Activated CD4-positive, alpha-beta T cell treated with anti-CD3 and anti-CD28 coated beads for 1 hour (primary cell): ENCODE measurements at places on chromosomes 6 and 20.

DNA sequence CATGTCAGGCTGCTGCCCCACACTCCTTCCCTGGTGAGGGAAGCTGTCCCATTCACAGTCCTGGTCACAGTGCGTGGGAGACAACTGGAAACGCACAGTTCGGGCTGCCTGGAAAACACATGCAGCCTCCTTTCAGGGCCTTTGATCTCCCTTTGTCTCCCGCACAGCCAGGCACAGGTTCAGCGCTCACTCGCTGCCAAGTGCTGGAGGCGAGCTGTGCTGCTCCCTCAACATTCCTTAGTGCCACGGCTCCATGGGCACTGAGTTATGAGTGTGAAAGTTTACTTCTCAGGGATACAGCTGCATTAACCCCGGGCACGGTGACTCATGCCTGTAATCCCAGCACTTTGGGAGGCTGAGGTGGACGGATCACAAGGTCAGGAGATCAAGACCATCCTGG lies 9.1 kb downstream of the YTHDF1 start:
- no peak for DNase-seq

GRCh38 chr20:7773511-7773910 lies 166.7 kb downstream of the HAO1 start:
- no peak for DNase-seq

DNA sequence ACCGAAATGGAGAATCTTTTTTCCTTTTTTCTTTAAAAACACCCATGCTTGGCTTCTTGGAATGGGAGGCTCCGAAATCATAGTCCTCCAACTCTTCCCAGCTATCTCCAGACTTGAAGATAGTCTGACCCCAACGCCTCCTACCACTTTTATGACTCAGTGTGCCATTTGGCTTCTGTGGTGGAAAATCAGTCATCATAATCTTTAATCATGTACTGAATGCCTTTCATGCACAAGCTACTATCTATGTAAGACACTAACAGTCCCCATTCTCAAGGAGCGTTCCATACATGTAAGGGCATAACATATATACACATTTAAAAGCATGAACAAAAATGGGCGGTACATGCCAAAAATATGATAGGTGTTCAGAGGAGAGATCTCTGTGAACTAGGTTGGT lies 44.1 kb downstream of the TMEM14B start:
- no peak for DNase-seq

DNA sequence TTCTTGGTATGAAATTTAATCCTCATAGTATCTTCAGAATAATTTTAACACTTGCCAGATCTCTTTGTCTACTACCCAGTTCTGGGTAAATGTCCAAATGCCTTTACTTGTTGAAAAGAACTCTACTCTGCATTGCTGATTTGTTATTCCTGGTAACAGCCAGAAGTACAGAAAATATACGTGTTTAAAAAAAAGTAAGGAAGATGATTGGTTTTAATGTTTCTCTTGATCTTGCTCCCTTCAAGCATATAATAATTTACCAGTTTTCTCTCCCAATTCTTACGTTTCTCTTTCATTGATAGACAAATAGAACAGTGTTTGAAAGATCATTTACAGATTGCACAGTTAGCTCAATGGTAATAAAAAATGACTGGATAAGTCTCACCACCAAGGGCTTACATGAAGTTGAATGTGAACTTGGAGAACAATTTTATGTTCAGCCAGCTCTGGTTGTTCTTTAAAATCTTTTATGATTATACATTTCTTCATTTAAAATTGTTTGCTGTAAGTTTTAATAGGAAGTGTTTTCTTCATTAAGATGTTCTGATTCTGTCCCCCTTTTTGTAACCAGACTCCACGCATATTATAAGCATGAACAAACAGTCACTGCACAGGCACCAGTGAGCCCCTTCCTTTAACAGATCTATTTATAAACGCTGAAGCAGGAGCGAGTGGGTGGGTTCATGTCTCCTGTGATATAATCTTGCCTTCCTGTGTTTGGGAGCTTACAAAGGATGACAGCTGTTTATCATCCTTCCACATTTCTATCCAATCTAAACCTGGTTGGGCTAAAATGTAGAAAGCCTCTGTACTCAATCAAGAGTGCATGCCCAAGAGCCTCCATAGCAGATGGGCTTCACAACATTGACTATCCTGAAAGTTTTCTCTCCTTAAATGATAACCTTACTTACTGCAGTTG lies 299.5 kb downstream of the PRL start:
- DNase-seq, result no peak

GRCh38 chr20:3483784-3484183 lies 13.0 kb downstream of the ATRN start:
- DNase-seq, result no peak

DNA sequence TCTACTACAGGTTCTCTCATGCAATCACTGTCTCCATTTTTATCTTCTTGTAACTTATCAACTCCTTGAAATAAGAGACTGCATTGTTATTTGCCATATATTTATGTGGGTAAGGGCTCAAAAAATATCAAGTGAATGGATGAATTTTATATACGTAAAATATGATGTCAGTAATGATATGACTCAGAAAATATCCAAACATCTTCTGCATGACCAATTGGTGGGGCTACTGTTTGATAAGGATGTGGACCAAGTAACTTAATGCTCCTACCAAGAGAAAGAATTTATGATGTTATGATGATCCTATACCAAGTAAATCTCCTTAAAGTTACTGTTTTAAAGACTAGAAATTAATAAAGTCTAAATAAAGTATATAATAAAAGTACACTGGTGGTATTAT lies 103.7 kb downstream of the OGFRL1 start:
- no peak for DNase-seq
